NCI-H446 treated with DMSO at 0.1 percent for 48 hours (cell line): ENCODE measurements at places on chromosomes 2 and 18.

DNA sequence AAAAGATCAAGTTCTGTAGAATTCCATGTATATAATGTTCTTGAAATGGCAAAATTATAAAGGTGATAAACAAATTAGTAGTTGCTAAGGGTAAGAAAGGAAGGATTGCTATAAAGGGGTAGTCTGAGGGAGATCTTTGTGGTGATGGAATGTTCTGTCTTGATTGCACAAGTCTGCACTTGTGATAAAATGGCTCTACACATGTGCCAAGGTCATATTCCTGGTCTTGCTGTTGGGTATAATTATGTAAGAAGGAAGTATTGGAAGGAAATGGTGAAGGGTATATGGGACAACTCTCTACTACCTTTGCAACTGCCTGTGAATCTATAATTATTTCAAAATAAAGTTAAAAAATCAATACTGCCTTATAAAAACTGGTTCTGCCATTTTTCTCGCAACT is 15.3 kb downstream of the SGPP2 start:
- DNase-seq = no peak

DNA sequence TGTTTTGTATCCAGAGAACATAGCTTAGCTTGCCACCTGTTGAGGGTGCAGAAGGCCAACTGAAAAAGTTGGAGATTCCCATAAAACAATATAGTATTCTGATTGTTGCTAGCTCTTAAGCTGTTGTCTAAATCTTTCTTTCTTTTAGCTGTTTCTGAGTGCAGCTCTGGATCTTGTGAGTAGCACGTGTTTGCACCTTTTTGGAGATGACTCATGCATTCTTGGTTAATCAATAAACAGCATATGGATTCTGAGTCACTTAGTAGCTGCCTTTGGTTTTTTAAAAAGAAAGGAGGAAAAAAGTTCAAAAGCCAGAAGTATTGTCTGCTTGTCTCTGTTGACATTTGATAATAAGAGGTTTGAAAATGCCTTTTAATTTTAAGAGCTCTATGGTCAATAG is 483.0 kb upstream of the FSIP2 start:
- peak; percentile 7 for DNase-seq

- no peak for DNase-seq
Observed at GRCh38 chr2:9629222-9630116, 1.3 kb downstream of the YWHAQ start.

DNA sequence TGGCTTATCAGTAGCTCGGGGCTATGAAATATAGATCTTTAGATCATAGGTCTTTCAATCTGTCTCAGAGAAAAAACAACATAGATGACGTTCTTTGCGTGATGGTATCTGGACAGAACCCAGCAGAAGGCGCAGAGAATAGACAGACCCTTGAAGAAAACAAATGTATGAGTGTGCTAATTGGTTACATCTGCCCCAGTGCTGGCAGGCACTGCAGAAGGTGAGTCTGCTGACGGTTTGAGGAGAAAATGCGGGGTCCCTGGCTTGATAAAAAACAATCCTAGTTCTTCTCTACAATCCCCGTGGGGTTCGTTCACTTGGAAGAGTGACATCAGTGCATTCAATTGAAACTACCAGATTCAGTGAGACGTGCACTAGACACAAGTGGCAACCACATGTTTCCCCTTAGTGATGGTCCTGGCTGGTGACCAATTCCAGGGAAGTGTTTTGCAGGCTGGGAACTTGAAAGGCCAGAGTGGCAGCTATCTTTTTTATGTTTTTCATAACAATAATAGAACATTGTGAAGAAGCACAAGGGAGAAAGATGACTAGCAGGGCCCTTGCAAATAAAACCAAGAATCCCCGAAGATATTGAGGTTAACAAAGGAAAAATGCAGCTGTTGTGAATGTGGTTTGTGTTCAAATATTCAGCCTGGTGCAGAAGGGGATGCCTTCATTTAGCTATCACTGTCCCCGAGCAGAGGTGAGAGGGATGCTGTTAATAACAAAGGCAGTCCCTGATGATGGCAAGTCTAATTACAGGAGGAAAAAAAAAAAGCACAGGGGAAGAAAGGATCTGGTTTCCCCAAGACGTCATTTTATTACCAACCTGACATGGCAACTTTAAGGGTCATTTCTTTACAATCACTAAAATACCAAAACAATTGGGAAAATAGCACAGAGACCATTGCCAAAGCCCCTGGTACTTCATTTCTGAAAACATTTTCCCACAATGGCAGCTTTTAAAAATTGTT is 337.6 kb upstream of the FIGN start:
- peak; percentile 68 for DNase-seq

DNA sequence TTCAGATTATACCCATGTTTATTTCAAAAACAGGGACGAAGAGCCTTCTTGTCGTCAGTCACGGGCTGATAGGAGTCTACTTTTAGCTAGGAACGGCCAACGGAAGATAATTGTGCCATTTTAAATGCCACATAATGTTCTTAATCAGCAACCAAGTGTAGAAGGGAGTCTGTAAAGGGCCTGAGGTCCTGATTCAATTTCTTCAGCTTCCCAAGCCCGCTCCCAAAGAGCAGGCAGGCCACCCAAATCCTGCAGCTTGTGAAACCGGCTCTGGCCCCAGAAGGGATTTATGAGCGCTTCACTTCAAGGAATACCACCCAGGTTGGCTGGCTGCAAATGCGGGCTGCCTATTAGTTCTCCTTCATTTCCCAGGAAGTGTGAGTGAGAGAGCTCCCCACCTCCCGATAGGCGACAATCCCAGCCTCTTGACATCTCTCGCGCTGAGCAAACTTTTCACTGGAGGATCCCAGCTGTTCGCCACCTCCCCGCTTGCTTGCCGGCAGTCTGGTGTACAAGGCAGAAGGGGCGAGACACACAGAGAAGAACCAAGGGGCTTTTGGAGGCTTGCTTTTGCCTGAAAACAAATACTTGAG is 272.9 kb downstream of the CDH20 start:
- DNase-seq = peak; percentile 86

DNA sequence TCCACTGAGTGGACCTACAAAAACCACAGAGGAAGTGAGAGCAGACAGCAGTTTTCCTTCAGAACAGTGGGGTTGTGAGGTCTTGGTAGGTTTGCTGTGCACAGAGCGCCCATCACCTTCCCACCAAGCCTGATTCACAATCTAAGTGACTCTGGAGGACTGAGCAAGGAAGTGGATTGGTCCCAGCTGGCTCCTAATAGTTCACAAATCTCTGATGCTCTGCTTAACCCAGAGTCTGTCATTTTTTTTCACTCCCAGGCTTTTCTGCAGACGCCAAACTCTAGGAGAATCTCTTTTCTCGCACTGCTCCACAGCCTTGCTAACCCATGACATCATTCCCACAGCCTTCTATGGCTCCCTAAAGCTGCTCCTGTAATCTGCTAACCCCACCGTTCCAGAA is 280.4 kb downstream of the C1D start:
- DNase-seq = no peak

DNA sequence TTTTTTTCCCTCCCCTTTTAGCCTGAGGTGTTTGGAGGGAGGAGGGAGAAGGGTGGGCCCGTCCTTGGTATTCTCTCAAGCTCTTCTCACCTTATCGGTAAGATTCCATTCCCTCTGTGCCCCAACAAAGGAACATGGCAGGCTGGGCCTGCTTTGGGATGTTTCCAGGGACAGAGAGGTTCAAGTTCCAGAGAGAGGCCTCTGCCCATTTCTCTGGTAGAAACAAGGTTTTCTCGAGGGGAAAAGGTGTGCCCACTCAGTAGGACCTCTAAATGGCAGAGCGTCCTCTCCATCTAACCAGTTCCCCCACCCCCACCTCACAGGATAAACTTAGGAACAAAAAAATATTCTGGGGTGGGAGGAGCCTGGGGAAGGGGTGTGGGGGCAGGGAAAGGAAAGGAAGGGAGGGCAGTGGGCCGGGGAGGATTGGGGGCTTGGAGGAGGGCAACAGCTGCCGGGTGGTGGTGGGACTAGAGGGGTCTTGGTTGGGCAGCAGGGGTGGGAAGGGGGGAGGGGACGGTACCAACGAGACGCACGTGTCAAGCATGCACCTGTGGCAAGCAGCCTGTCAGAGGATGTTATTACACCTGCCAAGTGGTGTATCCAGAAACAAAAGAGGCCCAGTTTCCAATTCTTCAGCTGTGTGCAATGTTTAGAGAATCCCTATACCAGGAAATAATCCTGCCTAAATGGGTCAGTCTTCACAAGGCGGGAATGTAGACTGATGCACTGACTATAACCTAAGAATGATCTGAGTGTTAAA is 2.1 kb downstream of the PCBP1 start:
- DNase-seq = no peak
